ENCODE measurements at places on chromosomes 7 and 10. TPM values are rescaled to one million over a fixed set of nuclear protein-coding genes. Genes with fewer than 3 reads are reported as not detected.
A peak's percentile ranks its signal among the peaks of the same experiment; 100 is the strongest.

DNA sequence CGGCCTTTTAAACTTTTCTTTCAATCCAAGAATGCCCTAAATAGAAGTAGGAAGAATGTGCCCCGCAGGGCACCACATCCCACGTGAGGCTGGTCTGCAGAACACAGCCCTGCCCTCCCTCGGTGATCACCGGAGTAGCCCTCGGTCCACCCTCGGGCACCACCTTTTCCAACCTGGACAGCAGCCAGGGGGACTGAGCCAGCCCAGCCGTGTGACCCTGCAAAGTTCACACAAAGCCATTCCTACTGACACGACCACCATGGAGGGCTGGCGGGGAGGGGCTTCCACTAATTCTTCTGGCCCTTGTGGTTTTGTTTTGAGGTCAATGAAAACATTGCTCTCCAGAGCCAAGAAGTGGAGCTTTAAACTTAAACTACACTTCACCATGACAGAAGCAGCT lies 132.2 kb downstream of the TCERG1L start:
- no peaks in the 10 kb centered on the region for H3K4me1 ChIP-seq
- DNase-seq = no peak
- no peaks in the 10 kb centered on the region for H3K27me3 ChIP-seq
- H3K27ac ChIP-seq = no peak overlapping the region
- no peaks in the 10 kb centered on the region for H3K36me3 ChIP-seq

CYP2E1 gene
- total RNA-seq = 5.3 TPM

GRCh38 chr7:143493751-143494150 lies 16.1 kb downstream of the TAS2R41 start:
- H3K27me3 ChIP-seq = no peaks in the 10 kb centered on the region
- no peak overlapping the region for H3K27ac ChIP-seq
- no peaks in the 10 kb centered on the region for H3K4me1 ChIP-seq
- no peak overlapping the region for H3K4me3 ChIP-seq

UNCX gene
- total RNA-seq = not detected

DNA sequence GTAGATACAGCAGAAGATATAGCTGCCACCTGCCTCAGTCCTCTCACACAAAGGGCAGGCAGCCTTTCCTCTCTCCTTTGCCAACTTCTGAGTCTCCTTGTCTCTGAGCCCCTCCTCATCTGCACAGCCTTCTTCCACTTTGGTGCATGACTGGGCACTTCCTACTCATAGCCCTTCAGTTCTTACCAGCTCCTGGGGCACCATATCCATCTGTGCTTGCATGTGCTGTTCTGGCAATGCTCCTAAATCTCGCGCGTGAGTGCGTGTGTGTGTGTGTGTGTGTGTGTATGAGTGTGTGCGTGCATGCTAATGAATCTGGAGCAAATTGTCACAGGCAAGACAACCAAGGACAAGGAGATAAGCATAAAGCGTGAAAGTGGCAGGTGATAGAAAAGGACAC lies 1271.6 kb upstream of the SORCS1 start:
- no peak overlapping the region for H3K27ac ChIP-seq
- DNase-seq = no peak

FAM241B gene
- 7.8 TPM for total RNA-seq

- no peak overlapping the region for H3K4me3 ChIP-seq
- H3K27me3 ChIP-seq = peaks cover 4% of the 10 kb centered on the region
- DNase-seq = no peak
Measured at GRCh38 chr7:26151096-26151495, 902 bp upstream of the NFE2L3 start.

LRRTM3 gene
- 0.14 TPM for total RNA-seq

SORCS1 gene
- 1.1 TPM for total RNA-seq

DNA sequence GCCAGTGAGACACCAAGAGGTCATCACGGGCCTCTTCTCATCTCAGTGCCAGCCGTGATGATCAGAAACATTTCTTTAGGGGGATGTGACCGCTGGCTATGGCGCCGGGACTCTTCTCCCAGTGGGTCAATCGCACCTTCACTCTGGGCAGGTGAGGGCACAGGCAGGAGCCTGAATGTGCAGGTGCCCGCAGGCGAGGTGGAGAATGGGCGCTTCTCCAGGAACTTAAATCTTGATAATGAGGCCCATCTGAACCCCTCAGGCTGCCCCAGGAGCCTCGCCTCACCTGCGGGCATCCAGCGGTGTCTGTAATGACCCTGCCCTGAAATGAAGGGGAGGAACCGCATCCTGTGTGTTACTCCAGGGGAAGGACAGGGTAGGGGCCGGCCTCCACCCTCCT lies 204.7 kb downstream of the ADARB2 start:
- H3K36me3 ChIP-seq = no peaks in the 10 kb centered on the region
- H3K27me3 ChIP-seq = no peaks in the 10 kb centered on the region
- H3K4me1 ChIP-seq = no peaks in the 10 kb centered on the region
- H3K27ac ChIP-seq = no peak overlapping the region
- no peak for DNase-seq

RELN gene
- total RNA-seq = 0.49 TPM

GRCh38 chr10:122098924-122099323 lies 110.0 kb downstream of the TACC2 start:
- peak overlapping the region; percentile 51 for H3K27ac ChIP-seq
- no peaks in the 10 kb centered on the region for H3K27me3 ChIP-seq
- peak overlapping the region; percentile 24 for H3K4me3 ChIP-seq
- no peaks in the 10 kb centered on the region for H3K36me3 ChIP-seq
- peaks cover 34% of the 10 kb centered on the region for H3K4me1 ChIP-seq

DNA sequence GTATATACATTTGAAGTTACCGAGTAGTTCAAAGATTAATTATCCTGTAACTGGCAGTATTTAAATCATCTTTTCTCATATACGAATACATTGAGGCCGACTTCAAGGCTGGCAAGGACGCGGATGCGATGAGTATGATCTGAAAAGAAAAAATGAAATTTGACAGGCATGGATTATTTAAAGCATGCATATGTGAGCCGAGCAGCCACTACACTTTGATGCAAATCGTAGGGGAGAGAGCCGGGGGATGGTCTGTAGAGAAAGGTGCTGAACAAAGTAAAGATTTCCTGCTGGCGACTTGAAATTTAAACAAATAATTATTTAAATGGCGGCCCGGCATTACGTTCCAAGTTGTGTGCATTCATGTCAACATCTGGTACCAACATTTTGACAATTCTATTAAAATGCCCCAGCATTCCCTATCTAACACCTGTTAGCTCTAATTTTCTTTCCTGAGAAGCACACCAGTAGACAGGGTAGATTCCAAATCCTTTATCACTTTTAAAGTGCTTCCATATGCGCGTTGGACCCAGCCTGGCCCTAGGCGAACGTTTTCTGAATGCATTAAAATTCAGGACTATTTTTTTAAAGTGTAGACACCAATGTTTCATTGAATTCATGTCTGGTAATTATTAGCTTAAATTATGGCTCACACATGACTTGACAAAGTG lies 188.7 kb downstream of the EMX2 start:
- no peaks in the 10 kb centered on the region for H3K27me3 ChIP-seq
- no peaks in the 10 kb centered on the region for H3K4me1 ChIP-seq
- DNase-seq = no peak
- no peaks in the 10 kb centered on the region for H3K36me3 ChIP-seq

DNA sequence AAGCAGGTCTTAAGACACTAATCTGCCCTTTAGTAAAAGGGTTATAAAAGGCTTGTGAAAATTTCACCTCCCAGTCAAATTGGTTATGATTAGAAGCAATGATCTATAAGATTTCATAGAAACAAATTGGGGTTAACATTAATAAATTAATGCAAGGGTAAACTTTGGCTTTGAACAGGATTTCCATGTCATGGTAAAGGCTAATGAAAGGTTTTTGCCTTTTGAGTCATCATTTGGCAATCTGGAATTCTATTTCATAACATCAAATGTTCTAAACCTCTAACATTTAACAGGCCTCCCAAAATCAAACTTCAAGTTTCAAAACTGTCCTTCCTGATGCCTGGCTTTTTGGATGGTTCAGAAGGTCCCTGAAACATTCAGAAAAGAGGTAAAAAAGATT lies 62.4 kb downstream of the COA1 start:
- DNase-seq = no peak
- no peaks in the 10 kb centered on the region for H3K27me3 ChIP-seq
- H3K36me3 ChIP-seq = no peaks in the 10 kb centered on the region
- no peak overlapping the region for H3K4me3 ChIP-seq
- no peak overlapping the region for H3K27ac ChIP-seq

MBLAC1 gene
- not detected for total RNA-seq

DNA sequence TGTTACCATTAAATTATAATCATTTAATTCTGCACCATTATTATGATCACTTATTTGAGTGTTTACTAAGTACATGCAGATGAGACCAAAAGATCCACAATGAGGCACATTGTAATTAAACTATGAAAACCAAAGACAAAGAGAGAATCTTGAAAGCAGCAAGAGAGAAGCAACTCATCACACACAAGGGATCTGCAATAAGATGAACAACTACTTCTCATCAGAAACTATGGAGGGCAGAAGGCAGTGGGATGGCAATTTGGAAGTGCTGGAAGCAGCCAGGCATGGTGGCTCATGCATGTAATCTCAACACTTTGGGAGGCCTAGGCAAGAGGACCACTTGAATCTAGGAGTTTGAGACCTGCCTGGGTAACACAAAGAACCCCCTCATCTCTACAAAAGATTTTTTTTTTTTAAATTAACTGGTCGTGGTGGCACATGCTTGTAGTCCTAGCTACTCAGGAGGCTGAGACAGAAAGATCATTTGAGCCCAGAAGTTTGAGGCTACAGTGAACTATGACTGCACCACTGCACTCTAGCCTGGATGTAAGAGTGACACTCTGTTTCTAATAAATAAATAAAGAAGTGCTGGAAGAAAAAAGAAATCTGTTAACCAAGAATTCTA lies 47.7 kb downstream of the CDK6 start:
- no peak overlapping the region for H3K27ac ChIP-seq
- no peak for DNase-seq
- H3K4me3 ChIP-seq = no peak overlapping the region
- no peaks in the 10 kb centered on the region for H3K36me3 ChIP-seq
- H3K4me1 ChIP-seq = peaks cover 39% of the 10 kb centered on the region

DNA sequence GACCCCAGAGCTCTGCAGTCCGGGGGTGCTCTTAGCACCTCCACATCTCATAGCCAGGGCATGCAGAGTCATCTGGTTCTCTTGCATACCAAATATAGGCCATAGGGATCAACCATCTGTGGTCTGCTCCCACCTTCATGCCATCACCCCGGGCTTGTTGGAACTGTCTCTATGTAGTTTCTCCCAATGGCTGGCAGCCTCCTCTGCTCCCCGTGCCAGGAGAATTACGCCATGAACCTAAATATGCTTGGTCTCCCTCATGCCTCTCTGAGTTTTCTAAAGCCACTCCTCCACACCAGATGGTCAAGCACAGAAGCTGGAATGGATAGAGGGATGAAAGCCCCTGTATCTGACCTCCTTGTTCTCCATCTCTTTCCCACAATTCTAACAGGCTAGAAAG lies 302.6 kb upstream of the MYO3A start:
- H3K27ac ChIP-seq = no peak overlapping the region
- no peaks in the 10 kb centered on the region for H3K27me3 ChIP-seq
- no peaks in the 10 kb centered on the region for H3K4me1 ChIP-seq
- H3K36me3 ChIP-seq = no peaks in the 10 kb centered on the region

DNA sequence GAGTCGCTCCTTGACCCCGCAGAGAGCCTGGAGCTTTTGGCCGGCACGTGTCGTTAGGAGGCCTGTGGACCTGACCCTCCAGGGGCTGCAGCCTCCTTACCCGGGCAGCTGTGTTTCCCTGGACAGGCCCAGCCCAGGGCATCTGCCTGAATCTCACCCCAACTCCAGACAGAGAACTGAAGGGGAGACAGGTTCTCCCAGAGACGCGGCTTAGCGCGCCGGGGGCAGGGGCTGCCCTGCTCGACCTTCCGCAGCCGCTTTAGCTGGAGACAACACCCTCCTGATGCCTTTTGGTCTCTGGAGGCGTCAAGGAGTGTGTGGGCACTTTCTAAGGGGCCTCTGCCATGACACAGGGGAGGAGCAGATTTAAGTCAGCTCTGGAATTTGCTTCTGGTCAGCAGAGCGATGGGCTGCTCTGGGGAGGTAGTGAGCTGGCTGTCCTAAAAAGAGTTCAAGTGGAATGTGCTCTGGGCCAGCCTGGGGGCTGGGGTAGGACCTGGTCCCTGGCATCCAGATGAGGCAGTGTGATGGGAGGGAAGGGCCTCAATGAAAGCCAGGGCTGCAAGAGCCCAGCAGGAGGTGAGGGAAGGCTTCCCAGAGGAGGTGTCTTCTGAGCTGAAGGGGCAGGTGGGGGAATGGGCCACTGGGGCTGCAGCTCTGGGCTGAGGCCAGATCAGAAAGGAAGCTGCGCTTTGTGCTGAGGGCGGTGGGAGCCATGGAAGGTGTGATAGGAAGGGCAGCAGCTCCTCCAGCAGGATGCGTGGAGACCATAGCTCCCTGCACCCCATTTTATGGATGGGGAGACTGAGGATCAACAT lies 5.8 kb downstream of the GRIFIN start:
- H3K27ac ChIP-seq = no peak overlapping the region
- DNase-seq = no peak
- H3K36me3 ChIP-seq = no peaks in the 10 kb centered on the region

DNA sequence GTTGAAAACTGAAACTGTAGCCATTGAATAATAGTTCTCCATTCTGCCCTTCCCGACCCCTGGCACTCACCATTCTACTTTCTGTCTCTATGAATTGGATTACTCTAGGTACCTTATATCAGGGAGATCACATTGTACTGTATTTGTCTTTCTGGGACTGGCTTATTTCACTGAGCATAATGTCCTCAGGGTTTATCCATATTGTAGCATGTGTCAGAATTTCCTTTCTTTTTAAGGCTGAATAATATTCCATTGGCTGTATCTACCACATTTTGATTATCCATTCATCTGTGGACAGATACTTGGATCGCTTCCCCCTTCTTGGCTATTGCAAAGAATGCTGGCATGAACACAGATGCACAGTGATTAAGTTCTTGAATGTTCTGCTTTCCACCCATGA lies 107.4 kb downstream of the CDH23 start:
- H3K4me1 ChIP-seq = no peaks in the 10 kb centered on the region
- no peak overlapping the region for H3K27ac ChIP-seq
- no peaks in the 10 kb centered on the region for H3K36me3 ChIP-seq
- DNase-seq = no peak
- H3K27me3 ChIP-seq = no peaks in the 10 kb centered on the region

DNA sequence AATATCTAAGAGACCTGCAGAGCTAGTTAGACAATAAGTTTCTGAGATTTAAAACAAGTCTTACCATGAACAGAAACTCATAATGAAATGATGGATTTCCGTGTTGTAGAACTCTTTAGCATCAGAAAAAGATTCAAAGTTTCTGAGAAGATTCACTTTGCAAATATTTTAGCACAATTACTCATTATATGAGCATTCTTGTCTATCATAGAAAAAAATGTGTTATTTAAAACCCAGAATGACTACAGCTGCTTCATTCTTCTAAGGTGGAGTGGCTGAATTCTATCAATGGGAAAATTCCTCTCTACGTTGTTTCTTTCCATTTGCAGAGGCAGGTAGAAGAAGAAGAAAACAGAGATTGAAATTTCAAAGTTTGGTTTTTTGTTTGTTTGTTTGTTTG lies 21.0 kb upstream of the RALA start:
- H3K27ac ChIP-seq = no peak overlapping the region
- H3K36me3 ChIP-seq = no peaks in the 10 kb centered on the region
- no peaks in the 10 kb centered on the region for H3K27me3 ChIP-seq
- H3K4me1 ChIP-seq = no peaks in the 10 kb centered on the region
- H3K4me3 ChIP-seq = no peak overlapping the region
- no peak for DNase-seq

GRCh38 chr10:117723343-117723742 lies 180.8 kb downstream of the EMX2 start:
- H3K27me3 ChIP-seq = no peaks in the 10 kb centered on the region
- no peaks in the 10 kb centered on the region for H3K36me3 ChIP-seq
- no peak overlapping the region for H3K27ac ChIP-seq

GRCh38 chr7:14739841-14740185 lies 162.7 kb downstream of the DGKB start:
- H3K27me3 ChIP-seq = no peaks in the 10 kb centered on the region
- no peak overlapping the region for H3K27ac ChIP-seq
- no peak overlapping the region for H3K4me3 ChIP-seq
- no peaks in the 10 kb centered on the region for H3K36me3 ChIP-seq

TAS2R4 gene
- 0.81 TPM for total RNA-seq

PLEKHA1 gene
- 46.8 TPM for total RNA-seq
